ENCODE measurements at places on chromosomes 13 and 19. TPM values are rescaled to one million over a fixed set of nuclear protein-coding genes. Genes with fewer than 3 reads are reported as not detected.

Gene HSH2D
- polyA plus RNA-seq, result not detected

Gene PRSS57
- not detected for polyA plus RNA-seq

Gene GPR183
- not detected for polyA plus RNA-seq

Gene CYP4F2
- not detected for polyA plus RNA-seq

Gene ZNF69
- 0.22 TPM for polyA plus RNA-seq

Gene CBARP
- 0.26 TPM for polyA plus RNA-seq

Gene ONECUT3
- polyA plus RNA-seq, result not detected

Gene HCN2
- polyA plus RNA-seq, result 0.38 TPM

Gene EPSTI1
- 1.1 TPM for polyA plus RNA-seq

Gene CPB2
- 0.20 TPM for polyA plus RNA-seq

Gene RNF225
- polyA plus RNA-seq, result not detected

Gene DHDH
- polyA plus RNA-seq, result not detected

Gene ZNF135
- polyA plus RNA-seq, result 5.3 TPM

Gene ZNF567
- 6.9 TPM for polyA plus RNA-seq

Gene ITM2B
- 7,649 TPM for polyA plus RNA-seq

Gene IFI30
- polyA plus RNA-seq, result 0.28 TPM

Gene HSPB6
- polyA plus RNA-seq, result 0.50 TPM

Gene CEACAM3
- polyA plus RNA-seq, result not detected

Gene ZNF14
- 3.0 TPM for polyA plus RNA-seq

Gene NOVA2
- polyA plus RNA-seq, result 2.6 TPM

Gene SDHAF1
- 14.1 TPM for polyA plus RNA-seq

Gene PDX1
- polyA plus RNA-seq, result not detected

All from Purkinje cell (primary cell).